Suprapubic skin (tissue), 4 donors: ENCODE measurements at places on chromosomes 16 and 17. TPM values are rescaled to one million over a fixed set of nuclear protein-coding genes. Genes with fewer than 3 reads are reported as not detected.

DNA sequence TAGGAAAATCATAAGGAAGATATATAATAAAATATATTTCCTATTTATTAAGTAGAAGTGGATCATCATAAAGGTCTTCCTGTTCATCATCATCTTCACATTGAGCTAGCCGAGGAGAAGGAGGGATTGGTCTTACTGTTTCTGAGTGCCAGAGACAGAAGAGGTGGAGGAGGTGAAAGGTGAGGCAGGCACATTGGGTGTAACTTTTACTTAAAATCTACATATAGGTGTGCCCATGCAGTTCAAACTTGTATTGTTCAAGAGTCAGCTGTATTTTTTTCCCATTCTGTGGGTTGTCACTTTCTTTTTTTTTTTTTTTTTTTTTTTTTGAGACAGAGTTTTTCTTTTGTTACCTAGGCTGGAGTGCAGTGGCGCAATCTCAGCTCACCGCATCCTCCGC, 34.9 kb downstream of the NSRP1 start:
- H3K36me3 ChIP-seq = no peaks in the 10 kb centered on the region
- no peak overlapping the region for H3K4me3 ChIP-seq

DNA sequence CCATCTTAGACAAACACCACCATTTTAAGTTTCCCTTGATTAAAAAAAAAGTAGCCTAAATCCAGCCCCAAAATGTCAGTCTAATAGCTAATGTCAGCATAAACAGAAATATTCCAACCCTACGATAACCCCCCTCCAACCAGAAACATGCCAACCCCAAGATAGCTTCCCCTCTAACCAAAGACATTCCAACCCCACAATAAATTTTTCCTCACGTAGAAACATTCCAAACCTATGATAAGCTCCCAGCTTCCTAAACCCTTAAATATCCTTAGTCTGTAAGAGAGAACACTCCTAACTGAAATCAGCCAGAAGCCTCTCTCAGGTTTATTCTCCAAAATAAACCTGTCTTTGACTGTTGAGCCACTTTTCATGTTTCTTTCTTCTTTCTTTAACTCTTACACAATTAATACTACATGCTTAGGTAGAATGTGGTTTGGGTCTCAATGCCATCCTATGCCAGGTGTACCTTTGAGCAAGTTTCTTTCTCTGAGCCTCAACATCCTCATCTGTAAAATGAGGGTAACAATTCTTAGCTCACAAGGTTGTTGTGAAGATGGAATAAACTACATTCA, 10.5 kb upstream of the KRT38 start:
- H3K27me3 ChIP-seq = no peaks in the 10 kb centered on the region
- no peaks in the 10 kb centered on the region for H3K36me3 ChIP-seq
- no peak for DNase-seq

DNA sequence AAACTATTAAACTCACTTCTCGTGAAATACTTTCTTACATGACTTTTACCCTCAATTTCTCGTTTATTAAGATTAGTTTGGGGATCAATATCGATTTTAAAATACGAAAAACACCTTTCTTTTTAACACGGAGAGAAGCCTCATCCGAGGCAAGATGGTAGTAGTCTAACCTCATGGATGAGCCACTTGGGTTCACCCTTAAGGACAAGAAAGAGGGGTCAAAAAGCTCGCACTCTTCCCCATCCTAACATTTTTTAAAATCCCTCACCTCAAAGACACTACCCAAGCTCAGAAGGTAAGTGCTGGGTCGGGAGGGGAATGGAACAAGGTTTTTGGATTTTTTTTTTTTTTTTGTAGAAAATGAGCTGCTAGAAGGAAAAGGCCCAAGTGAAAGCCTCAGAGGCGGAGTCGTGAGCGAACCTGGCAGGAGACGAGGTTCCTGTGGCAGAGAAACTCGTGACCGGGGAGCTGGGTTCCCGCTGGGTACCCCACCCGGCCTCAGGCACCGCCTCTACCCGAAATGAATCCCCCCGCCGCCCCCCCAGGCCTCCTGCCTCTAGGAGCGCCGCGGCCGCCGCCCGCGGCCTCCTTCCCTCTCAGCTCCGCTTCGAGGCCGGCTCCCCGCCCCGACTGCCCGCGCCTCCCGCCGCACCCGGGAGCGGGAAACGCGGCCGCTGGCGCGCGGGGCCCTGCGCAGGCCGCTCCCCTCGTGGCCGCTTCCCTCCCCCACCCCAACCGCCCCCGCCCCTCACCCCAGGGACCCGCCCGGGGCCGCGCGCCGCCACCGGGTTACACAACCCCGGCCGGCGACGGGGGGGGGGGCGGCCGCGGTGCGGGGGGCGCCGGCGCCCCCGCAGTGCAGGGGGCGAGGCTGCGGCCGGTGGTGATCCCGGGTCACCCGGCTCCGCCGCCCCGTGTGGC, 1.6 kb downstream of the NUFIP2 start:
- H3K27me3 ChIP-seq = no peaks in the 10 kb centered on the region
- H3K27ac ChIP-seq = peak overlapping the region; percentile 94
- H3K4me3 ChIP-seq = peak overlapping the region; percentile 73
- peaks cover 12% of the 10 kb centered on the region for H3K36me3 ChIP-seq
- peaks cover 58% of the 10 kb centered on the region for H3K4me1 ChIP-seq

DNA sequence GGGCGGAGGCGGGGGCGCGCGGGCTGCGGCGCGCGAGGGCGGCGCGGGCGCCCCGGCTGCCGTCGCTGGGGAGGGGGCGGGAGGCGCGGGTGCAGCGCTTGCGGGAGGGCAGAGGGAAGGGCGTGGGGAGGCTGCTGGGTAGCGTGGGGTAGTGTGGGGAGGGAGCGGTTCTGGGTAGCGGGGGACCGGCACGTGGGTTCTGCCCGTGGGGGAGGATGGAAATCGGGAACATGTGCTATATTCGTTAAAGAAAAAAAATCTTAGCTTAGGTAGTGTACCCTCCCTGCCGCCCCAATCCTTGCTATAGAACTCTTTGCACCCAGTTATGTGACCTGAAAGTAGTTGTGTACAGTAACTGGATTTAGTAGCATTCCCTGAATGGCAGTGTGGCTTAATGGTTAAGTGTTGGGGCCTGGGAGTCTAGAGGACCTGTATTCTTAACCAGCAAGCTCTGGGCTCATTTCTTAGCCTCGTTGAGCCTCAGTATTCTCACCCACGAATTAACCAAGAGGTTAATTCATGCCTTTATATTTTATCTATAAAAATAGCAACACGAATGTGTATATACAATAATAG, 646 bp downstream of the RABEP1 start:
- H3K27ac ChIP-seq = peak overlapping the region; percentile 93
- no peaks in the 10 kb centered on the region for H3K27me3 ChIP-seq
- no peaks in the 10 kb centered on the region for H3K36me3 ChIP-seq
- peak; percentile 68 for DNase-seq
- peak overlapping the region; percentile 81 for H3K4me3 ChIP-seq

GRCh38 chr17:30532871-30533270, 55.7 kb downstream of the GOSR1 start:
- H3K27me3 ChIP-seq = no peaks in the 10 kb centered on the region
- no peak overlapping the region for H3K27ac ChIP-seq
- H3K4me1 ChIP-seq = no peaks in the 10 kb centered on the region
- peaks cover 4% of the 10 kb centered on the region for H3K36me3 ChIP-seq
- H3K4me3 ChIP-seq = no peak overlapping the region

DNA sequence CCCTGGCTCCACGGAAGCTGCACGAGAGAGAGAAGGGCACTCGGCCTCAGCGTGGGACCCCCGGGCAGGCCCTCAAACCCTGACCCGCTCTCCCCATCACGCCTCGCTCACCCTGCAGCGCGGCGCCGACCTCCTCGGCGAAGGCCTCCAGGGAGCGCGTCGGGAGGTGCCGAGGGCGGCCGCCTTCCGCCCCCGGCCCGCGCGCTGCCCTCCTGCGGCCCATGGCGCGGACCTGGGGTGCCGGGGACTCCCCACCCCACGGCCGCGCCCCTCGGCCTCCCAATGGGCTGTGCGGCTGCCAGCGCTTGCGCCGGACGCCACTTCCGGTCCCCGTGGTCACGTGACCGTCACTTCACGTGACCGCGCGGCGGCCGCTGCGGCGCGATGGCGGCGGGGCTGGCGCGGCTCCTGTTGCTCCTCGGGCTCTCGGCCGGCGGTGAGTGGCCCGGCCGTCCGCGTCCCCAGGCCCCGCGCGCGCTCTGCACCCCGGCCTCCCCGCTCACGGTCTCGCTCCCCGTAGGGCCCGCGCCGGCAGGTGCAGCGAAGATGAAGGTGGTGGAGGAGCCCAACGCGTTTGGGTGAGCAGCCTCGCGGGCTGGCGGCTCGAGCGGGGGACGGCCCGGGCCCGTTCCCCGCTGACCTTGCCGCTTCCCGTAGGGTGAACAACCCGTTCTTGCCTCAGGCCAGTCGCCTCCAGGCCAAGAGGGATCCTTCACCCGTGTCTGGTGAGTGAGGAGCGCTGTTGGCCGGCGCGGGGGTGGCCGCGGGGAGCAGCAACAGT, at the start of the genes GNPTG and TSR3:
Gene GNPTG (plus strand): TSS at position 350 of the 781 bp plus-strand sequence. CDS start 35 bp downstream, at position 385.
Gene TSR3 (minus strand): TSS at position 297 of the 781 bp plus-strand sequence. CDS start 74 bp downstream, at position 223.
- no peaks in the 10 kb centered on the region for H3K27me3 ChIP-seq
- peak within 1 kb of the TSS; percentile 99 for H3K4me3 ChIP-seq
- DNase-seq = peak; percentile 89
- H3K4me1 ChIP-seq = peaks cover 66% of the 10 kb centered on the region
- peak within 1 kb of the TSS; percentile 67 for H3K27ac ChIP-seq

DNA sequence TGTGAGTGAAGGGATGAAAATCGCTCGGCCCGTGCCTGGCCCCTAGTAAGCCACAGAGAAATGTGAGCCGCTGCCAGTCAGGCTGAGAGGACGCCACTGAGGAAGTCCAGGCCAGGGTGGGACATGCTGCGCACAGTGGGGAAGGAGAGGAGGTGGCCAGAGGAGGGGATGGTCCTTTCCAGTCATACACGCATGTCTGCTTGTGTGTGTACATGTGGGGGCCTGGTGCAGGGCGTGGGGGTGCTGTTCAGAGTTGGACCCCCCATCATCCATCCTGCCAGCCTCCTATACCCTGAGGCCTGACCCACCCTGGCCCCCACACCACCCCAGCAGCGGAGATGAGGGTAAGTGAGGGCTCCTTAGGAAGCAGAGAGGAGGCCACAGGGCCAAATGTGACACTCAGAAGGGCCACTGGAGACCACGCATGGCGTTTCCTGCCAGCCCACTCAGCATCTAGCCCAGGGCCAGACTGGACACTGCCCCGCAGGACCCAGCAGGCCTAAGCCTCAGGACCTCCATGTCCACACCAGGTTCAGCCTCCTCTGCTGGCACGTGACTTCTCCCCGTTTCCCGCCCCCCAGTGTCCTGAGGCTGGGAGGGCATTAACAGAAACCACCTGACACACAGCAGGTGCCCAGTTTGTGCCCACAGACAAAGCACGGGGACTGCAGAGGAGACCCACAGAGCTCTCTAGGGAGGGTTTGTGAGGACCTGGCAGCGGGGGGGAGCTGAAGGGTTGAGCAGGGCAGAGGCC, 7.0 kb downstream of the DOC2A start:
- H3K4me3 ChIP-seq = no peak overlapping the region
- peaks cover 5% of the 10 kb centered on the region for H3K27me3 ChIP-seq
- no peak overlapping the region for H3K27ac ChIP-seq
- DNase-seq = no peak
- no peaks in the 10 kb centered on the region for H3K4me1 ChIP-seq
- peaks cover 46% of the 10 kb centered on the region for H3K36me3 ChIP-seq

- H3K27me3 ChIP-seq = no peaks in the 10 kb centered on the region
- H3K27ac ChIP-seq = no peak overlapping the region
- peaks cover 52% of the 10 kb centered on the region for H3K36me3 ChIP-seq
- no peak for DNase-seq
Measured at GRCh38 chr16:75233611-75233938, 14.8 kb downstream of the CTRB1 start.

DNA sequence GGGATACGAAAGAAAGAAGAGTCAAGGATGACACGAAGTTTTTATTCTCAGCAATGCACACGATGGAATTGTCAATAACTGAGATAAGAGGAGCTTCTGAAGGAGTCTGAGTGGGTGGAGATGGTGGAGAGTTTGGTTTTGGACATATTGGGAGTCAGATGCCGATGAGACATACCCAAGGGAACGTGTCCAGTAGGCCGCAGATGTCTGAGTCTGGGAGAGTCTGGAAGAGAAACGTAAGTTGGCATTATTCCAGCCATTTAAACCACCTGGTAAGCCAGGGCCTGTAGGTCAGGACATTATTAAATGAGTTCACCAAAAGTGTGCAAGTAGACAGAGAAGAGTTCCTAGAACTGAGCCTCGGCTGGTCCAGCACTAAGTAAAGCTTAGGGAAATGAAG, 478.3 kb upstream of the CDH5 start:
- no peaks in the 10 kb centered on the region for H3K4me1 ChIP-seq
- no peak for DNase-seq
- H3K27me3 ChIP-seq = no peaks in the 10 kb centered on the region
- H3K36me3 ChIP-seq = no peaks in the 10 kb centered on the region

DNA sequence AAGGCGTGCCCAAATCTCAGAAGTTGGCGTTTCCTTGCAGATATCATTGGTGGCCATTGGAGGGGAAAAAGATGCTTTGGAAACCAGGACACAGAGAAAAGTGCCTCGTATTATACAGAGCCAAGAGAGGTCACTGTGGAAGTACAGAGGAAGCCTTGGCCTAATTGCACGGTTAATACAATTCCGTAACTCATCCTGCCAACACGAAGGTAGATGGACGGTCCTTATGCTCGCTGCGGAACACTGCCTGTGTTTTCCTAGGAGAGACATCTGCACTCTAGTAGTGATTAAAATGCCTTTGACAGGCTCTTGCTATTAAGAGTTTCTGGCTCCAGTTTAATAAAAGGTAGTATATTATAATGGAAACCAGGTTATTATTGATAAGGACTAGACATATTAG, 536.4 kb downstream of the WWOX start:
- no peaks in the 10 kb centered on the region for H3K27me3 ChIP-seq
- DNase-seq = no peak
- no peaks in the 10 kb centered on the region for H3K36me3 ChIP-seq
- H3K4me1 ChIP-seq = no peaks in the 10 kb centered on the region
- no peak overlapping the region for H3K4me3 ChIP-seq

The RPL23 gene
- total RNA-seq = 1,902 TPM

The C1QTNF1 gene
- total RNA-seq = 20.9 TPM

The LPO gene
- total RNA-seq = not detected

The LGALS9B gene
- total RNA-seq = not detected

The CLEC19A gene
- total RNA-seq = not detected

The SLC13A2 gene
- total RNA-seq = 9.7 TPM

The KRT33A gene
- total RNA-seq = 4.2 TPM
